Stimulated activated CD4-positive, alpha-beta T cell treated with anti-CD3 and anti-CD28 coated beads, Interleukin-1b, Interleukin-23, amount 100 ng/mL, for 48 hours (primary cell): ENCODE measurements at places on chromosomes 6 and 20.

DNA sequence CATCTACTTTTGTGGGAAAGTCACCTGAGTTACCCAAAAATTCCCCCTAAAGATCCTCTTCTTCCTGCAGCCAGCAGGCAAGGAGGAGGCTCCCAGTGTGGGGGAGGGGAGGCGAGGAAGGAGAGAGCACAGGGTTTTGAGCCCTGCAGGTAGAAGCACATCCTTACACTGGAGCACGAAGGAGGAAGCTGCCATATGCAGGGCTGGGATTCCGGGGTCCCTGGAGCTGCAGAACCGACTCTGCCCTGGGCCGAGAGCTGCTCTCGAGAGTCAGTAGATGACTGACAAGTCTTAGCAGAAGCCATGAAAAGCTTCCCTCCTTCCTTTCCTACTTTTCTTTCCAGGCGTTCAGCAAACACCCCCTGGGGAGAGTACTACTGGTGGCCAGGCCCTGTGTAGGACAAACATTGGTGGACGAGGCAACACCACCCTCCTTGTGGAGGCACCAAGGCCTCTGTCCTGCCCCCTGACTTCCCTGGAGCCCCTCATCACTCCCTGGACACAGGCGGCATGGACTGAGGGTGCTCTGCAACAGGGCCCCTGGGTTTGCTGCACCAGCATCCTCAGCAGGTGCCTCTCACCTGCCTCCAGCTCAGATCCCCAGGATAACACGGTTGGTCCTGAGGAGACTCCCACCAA, 211.7 kb upstream of the CST7 start:
- no peak for DNase-seq

DNA sequence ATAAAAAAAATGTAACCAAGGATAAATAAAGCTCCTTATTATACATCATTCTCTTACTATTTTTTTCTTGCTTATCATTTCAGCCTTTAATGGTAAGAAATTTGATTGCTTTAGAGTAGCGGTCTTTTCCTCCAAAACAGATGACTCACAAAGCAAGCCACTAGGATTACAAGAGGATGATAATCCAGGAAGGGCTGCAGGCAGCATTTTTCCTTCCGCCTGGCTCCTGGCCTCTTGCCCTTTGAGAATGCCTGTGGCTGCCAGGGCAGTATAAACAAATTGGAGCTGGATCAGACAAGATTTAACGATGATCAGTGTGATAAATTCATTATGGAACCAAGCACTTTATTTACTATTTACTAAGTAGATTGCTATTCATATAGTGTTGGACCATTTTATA, 9.7 kb upstream of the FBXL4 start:
- DNase-seq = no peak

GRCh38 chr6:129683601-129684322, 26.2 kb downstream of the ARHGAP18 start:
- DNase-seq = peak; percentile 77

DNA sequence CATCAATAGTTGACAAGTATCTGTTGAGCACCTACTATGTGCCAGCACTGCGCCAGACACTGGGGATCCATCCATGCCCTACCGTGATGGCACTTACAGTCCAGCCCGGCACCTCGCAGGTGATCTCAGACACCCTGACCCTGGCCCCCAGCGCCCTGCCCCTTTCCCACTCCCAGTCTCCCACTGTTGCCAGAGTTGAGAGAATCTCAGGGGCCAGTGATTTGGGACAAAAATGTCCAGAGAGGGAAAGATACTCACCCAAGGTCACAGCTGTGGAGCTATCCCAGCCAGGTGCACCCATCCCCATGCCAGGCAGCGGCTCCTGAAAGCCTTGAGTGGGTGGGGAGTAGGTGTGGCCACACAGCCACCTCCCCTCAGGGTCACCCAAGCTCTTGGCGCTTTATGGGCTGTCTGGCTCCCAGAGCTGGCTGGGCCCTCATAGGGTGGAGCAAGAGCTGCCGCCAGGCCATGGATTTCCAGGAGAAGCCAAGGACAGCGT, 3.3 kb downstream of the PI16 start:
- no peak for DNase-seq

GRCh38 chr6:81145506-81145905, 607.0 kb downstream of the TENT5A start:
- no peak for DNase-seq

- DNase-seq = no peak
Observed at GRCh38 chr6:141212296-141212695, 920.4 kb upstream of the GJE1 start.

GRCh38 chr6:56143796-56144195, 103.6 kb downstream of the COL21A1 start:
- no peak for DNase-seq

- DNase-seq = no peak
Observed at GRCh38 chr6:29483186-29483585, 4.6 kb downstream of the MAS1L start.

GRCh38 chr6:142350309-142350708, 48.5 kb downstream of the ADGRG6 start:
- DNase-seq = no peak

GRCh38 chr6:72941751-72942150, 283.5 kb downstream of the KHDC1L start:
- no peak for DNase-seq

DNA sequence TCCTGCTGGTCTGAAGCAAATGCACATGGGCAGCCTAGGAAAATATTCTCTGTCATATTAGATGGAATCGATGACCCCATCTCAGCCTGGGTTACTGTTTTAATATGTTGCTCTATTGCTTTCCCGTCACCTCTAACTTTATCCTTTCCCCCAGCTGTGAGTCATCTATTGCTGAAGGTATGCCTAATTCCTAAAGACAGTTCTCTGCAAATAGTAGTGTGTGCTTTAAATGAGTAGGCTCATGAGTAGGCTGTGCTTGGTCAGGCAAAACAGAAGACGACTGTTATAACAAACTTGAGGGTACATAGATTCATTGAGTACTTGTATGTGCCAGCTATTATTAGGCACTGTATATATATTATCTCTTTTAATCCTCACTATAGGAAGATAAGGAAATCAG, 47.2 kb downstream of the CTNNBL1 start:
- DNase-seq = no peak

- no peak for DNase-seq
Observed at GRCh38 chr6:111399626-111400025, 83.4 kb downstream of the REV3L start.

DNA sequence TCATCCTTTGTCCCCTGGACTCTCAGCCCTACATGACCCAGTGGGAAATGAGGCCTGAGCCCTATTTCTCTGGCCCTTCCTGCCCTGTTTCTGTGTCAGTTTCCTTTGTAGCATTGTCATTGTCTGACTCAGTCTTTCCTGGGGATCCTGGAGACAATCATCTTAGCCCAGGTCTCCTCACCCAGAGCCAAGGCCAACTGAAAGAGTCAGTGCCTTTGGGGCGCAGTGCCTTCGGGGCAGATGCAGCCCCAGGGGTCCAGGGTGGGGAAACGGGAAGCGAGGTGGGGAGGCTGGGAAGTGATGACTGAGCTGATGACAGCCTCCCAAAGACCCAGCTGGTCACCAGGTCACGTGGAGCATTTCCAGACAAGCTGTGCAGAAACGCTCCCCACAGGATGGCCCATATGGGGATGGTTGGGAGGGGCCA, 93.3 kb upstream of the SULF2 start:
- no peak for DNase-seq

DNA sequence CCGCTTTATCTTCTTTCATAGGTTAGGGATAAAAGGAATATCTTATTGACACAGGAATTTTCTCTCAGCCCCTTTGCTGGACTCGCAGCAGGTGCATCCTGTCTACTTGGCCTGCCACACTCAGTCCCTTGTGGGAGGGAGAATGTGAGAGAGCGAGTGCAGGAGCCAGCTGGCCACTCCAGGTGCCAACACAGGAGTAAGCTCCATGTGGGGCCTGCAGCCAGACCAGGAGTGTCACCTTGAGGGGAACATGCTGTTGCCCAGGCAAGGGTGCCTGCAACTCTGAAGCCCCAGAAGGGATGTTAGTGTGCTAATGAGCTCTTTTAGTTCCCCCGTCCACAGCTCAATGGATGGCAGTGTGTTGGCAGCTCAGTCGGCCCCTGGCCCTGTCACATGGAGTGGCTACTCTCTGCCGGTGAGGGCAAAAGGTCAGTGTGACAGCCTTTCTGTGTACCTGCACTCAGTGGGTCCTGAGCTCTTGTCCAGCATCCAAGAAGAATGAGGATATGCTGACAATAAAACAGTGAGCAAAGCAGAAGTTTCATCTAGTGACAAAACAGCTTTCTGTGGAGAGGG, 57.1 kb downstream of the CRYBG1 start:
- no peak for DNase-seq

GRCh38 chr6:19857703-19858102, 20.5 kb downstream of the ID4 start:
- no peak for DNase-seq

- no peak for DNase-seq
Observed at GRCh38 chr6:52877168-52877567, 32.3 kb downstream of the GSTA3 start.

DNA sequence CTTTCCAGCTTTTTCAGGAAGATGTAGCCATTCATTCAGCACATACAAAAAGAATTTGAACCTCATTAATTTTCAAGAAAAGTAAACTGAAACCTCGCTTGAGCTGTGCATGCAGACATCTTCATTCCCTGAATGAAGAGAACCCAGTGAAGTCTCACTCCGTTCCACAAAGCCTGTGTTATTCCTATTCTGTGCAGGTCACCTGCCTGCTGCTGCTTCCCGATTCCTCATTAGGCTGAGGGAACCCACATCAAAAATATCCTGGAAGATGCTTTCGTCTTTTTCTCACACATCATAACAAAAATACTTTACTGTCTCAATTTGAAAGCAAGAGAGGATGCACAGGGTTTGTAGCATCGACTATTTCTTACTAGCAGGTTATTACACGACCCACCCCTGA, 40.1 kb downstream of the TRMT6 start:
- no peak for DNase-seq

DNA sequence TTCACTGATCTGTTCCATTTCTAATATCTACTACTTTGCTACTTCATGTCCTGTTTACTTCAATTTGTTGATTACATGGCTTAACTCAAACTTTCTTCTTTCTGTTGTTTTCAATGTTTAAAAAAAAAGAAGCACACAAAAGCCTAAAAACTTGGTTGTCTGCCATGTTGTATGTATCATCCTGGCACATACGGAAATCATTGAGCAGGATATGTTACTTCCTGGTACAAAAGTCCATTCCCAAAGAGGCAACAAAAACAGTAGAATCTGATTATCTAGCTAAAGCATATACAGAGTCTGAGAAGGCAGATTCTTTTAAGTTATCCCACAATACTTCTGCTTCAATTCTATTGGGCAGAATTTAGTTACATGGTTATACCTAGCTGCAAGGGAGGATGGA, 14.5 kb upstream of the COL12A1 start:
- DNase-seq = no peak

- DNase-seq = peak; percentile 52
Observed at GRCh38 chr6:27672113-27672799, 199.4 kb upstream of the ZNF184 start.

GRCh38 chr20:40678286-40678875, 10.7 kb downstream of the MAFB start:
- no peak for DNase-seq

DNA sequence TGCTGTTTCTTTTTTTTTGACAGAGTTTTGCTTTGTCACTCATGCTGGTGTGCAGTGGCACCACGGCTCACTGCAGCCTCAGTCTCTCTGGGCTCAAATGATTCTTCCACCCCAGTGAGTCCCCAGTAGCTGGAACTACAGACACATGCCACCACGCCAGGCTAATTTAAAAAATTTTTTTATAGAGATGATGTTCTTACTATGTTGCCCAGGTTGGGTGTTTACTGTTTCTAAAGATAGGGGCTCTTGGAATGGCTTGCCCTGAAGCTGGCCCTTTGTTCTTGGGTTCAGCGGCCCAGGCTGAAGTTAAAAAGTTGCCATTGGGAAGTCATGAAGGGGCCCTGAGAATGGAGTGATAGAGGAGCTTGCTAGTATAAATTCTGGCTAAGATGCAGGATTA, 16.5 kb downstream of the RALGAPB start:
- no peak for DNase-seq

DNA sequence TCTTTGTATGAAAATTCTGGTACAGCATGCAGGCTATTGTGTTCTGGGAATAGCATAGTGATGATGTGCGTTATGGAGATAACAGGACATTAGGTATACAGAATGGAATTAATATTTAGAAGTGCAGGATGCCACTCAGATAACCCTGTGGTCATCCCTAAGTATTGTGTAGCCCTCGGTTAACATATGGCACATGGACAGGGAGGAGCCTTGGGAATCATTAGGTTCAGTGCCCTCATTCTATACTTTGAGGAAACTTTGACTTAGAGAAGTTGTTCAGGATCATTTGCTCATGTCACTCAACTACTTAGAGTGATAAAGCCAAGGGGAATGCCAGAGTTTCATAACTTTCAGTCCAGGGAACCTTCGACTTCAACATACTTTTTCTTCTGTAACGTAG, 185.9 kb downstream of the UST start:
- no peak for DNase-seq

GRCh38 chr6:140644017-140644416, 1269.6 kb upstream of the CITED2 start:
- no peak for DNase-seq

- peak; percentile 47 for DNase-seq
Observed at GRCh38 chr20:584161-584970, 25.7 kb downstream of the TCF15 start.

DNA sequence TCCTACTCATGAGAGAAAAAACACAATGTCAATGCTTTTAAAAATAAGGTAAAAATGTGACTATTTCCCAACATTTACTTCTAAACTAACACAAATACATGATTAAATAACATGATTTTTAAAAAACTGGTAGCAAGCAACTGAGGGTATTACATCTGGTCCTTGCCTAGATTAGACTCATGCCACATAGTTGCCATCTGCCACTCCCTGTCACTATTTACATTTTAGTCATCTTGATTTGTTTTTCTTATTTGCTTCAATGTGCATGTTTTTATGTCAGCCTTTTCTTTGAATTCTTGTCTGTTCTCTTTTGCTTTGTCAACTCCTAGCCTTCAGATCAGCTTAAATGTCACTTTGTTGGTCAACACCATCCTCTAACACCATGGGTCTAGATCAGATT, 207.0 kb upstream of the SIM1 start:
- no peak for DNase-seq

- no peak for DNase-seq
Observed at GRCh38 chr6:118280210-118280609, 267.9 kb upstream of the PLN start.
